ENCODE measurements at places on chromosomes 3 and 15. TPM values are rescaled to one million over a fixed set of nuclear protein-coding genes. Genes with fewer than 3 reads are reported as not detected.

DNA sequence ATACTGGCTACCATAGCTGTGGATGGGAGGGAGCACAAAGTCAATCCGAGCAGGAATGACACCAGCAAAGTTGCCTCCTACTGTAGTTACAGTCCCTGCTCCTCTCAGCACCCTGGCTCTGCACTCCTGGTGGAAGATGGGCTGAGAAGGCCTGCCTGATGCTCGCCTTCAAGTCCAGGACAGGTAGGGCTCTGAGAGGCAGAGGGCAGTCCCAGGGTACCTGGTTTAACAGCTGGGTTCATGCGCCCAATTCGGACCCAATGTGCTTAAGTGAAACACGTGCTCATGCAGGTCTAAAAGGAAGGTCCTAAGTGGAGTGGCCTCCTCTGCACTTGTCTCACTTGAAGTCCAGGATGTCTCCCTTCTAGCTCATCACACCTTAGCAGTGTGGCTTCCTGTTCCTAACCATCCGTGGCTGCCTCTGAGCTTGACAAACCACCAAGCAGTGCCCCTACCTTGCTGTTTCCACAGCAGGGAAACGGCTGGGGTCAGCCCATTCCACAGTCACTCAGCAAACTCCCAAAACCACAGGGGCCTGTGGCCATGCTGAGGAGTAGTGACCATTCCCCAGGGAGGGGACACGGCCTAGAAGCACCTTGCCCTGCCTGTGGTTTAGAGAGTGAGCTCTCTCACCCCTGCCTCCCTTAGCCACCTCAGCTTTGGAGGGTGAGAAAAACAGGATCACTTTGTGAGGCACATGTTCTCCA, 3.9 kb upstream of the MUSTN1 start:
- no peak for DNase-seq

DNA sequence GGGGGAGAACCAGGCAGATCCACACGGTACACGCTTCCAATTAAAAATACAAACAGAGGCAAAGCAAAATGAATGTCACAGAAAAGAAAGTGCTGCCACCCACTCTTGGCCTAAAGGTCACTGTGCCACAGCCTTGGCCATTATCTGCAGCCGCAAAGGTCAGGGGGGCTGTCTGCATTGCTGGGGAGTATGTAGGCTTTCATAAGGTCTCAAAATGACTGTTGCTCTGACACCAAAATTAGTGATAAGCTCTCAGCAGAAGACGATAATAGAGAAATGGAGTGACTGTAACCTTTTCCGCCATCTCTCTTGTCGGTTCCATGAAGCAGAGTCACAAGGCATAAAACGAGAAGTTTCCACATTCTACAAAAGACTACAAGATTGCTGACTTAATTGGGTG, 374.2 kb upstream of the ICE2 start:
- no peak for DNase-seq

DNA sequence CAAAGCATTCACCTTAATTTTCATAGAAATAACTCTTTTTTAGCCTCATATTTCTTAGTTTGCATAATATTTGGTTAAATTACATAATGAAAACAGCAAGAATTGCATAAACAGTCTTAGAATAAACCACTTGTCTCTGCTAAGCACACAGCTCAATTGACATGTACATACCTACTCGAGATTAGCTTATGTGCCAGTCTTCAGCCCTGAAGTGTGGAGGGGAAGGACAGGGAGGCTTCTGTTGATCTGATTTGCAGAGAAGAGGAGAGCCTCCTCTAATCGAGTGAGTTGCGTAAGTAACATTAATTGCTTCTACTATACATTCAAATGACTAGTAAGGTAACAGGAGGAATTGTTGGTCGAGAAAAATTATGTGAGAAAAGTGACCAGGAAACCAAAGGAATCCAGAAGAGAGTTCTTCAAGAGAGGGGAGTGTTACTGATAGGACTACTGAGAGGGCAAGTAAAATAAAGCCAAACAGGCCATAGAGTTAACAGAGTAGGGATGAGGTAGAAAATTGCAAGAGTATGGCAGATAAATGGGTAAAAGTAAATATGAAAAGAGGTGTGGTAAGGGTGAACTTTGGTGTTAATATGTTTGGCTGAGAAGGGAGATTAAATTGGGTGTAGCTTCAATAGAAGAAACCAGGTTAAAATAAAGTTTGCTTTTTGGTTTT, 7.1 kb upstream of the GOLIM4 start:
- no peak for DNase-seq

GRCh38 chr3:183210862-183211341, 42.2 kb upstream of the B3GNT5 start:
- peak; percentile 28 for DNase-seq

GRCh38 chr3:50173685-50174516, 17.5 kb upstream of the GNAT1 start:
- DNase-seq: no peak

DNA sequence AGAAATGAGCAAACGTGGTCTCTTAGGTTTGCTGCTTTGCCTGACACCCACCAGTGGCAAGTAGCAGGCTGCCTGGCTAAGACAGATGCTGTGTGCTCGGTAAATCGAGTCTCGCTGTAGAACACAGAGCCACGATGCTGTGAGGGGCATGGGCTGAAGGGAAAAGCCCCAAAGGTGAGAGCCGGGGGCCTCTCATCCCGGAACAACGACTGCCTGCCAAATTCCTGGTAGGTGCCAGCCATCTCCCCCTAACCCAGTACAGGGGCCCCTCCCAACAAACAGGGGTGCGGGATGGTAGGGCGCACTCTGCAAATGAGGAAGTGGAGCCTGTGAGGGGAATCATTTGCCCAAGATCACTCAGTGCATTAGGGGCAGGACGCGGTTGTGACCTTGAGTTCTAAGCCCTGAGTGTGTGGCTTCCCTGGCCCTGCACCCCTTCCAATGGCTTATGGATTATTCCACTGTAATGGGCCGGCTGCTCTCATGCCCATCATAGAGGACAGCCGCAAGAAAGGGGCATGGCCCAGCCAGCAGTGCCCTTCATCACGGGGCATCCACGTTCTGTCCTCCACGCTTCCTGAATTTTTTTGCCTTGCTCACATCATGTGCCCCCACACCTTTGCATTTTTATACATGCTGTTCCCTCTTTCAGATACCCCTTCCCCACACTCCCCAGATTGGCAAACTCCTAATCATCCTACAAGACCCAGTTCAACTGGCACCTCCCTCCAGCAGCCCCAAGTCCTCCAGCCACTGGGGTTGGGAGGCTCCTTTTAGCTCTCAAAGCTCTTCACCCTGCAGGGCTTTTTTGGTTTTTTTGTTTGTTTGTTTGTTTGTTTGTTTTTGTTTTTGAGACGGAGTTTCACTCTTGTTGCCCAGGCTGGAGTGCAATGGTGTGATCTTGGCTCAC, 125.4 kb downstream of the NUP210 start:
- DNase-seq: no peak

DNA sequence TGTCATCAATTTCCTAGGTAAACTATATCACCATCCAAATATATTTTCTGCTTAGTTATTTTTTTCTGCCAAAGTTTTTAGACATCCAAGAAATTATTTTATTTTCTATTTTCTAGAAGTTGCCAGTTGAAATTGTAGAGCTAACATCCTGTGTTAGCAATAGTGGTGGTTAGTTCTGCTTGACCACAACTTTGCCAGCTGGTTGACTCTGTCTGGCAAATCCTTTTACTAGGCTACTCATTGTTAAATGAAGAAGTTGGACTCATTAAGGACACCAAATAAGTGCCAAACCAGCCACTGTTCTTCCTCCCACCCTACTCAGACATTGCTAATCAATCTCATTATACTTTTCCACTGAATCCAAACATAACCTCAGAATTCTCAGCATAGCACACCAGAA, 15.4 kb upstream of the CRBN start:
- no peak for DNase-seq

DNA sequence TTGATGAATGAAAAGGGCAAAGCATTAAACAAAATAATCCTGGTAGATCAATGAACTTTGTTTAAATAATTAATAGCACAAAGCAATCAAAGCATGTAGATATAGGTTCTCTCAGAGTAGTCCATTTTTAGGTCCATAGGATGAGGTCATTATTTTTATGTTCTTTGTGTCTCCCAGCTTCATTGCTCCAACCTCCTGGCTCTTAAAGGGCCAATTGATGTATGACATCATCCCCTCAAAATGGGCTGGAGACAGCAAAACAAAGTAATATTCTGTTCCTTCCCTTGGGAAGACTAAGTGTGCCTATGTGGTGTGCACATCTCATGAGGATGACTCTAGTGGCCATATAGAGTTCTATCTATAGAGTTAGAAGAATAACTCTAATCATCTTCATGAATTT, 49.5 kb downstream of the HMG20A start:
- DNase-seq: peak; percentile 28

DNA sequence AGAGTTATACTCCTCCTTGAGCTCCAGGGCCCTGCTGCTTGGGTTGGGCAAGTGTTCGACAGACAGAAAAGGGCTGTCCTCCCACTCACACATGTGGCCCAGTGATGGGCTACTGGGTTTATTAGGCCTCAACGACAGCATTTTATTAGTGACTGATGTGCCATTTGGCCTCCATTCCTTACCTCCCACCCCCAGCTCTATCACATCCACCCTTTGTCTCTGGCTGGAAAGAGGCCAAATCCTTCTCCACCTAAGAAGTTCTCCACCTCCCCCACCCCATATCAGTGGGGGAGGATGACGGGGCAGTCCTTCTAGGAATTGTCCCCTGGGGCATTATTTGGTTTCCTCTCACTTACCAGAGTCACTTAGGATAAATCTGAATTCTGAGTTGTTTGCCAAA, 57.1 kb upstream of the WNT5A start:
- no peak for DNase-seq

DNA sequence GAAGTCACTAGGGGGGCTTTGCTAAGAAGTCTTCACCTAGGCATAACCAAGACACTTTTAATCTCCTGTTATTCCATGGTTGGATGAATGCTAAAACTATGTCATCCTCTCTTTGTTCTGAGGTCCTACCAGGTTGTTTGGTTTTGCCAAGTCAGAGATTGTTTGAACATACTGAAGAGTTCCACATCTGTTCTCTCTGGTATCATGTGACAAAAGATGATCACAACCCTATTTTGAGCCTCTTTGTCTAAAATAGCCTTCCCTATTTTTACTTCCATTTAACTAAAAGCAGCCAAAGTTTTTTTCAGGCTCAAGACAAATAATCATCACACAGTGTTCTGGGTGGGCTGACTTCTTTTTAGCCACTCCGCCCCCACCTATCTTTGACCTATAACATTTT, 218.4 kb upstream of the LMCD1 start:
- DNase-seq: no peak

GRCh38 chr15:27059610-27060202, 88.7 kb downstream of the GABRG3 start:
- DNase-seq: peak; percentile 11

GRCh38 chr3:106231086-106231485, 362.3 kb upstream of the CBLB start:
- no peak for DNase-seq

DNA sequence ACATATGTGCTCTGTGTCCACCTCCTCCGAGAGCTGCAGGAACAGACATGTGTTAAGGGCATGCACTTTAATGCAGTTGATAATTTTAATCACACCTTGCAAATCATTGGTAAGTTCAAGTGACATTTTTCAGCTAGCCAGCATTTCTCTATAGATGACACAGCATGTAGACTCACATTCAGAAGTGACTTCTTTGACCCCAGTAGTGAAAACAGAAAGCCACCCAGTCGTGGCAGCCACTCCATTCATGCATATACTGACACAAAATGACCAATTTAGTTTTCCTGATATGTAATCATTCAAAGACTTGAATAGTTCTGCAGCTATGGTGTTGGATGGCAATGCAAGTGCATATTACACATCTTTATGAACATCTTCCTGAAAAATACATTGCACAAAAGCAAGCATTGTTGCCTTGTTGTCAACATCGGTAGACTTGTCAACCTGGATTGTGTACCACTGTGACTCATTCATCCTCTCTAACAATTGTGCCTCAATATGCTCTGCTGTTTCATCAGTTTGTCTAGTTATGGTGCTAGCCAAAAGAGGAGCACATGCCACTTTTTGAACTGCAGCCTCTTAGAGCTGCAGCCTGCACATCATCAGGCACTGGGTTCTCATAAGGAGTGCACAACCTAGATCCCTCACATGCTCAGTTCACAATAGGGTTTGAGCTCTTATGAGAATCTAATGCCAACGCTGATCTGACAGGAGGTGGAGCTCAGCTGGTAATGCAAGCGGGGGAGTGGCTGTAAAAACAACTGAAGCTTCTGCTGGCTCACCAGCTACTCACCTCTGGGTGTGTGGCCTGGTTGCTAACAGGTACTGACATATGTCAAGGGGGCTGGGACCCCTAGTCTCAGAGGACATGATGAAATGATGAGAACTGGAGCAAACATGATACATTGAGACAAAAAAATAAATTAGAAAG, 622.0 kb downstream of the PYDC2 start:
- DNase-seq: peak; percentile 3

DNA sequence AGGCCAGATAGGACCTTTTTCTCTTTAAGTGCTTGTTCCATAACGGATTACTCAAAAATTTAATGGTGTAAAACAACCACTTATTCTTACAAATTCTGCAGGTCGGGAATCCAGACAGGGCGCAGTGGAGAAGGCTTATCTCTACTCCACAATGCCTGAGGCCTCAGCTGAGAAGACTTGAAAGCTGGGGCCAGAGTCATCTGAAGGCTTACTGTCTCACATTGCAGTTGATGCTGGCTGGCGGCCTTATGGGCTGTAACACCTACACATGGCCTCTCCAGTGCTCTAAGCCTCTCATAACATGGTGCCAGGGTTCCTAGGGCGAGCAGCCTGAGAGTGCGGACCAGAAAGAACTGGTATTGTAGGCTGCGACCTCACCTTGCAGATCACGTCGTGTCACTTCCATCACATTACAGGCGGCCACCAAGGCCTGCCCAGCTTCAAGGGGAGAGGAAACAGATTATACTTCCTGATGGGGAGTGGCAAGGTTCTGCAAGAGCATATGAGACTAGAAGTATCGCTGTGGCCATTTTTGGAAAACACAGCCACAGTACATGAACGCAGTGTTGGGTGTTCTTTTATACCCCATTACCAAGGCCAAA, 32.4 kb downstream of the CMTM7 start:
- DNase-seq: no peak

DNA sequence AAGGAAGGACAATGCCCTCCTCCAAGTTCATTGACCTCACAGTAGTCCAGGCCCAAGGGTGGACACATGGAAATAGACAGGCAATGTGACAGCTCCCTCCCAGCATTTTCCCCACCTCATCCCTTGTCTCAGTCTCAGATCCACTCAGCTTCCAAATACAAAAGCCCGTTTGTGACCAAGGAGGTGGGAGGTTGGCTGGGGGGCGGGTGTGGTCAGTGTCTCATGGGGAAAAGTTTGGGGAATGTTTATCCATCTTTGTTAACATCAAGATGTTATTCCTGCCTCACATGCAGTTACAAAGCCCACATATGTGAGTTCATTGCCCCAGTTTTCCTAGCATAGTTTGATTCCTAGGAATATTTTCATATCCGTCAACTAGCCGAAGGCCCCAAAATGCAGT, 338.5 kb upstream of the PPP2R3A start:
- DNase-seq: no peak

- DNase-seq: no peak
These were observed 133.3 kb downstream of the TNIK start for GRCh38 chr3:171326717-171327440.

- DNase-seq: no peak
These were observed 267.9 kb downstream of the GABRG3 start for GRCh38 chr15:27238707-27239423.

- DNase-seq: no peak
These were observed 8.3 kb downstream of the KIF23 start for GRCh38 chr15:69422336-69422895.

GOLGA8K gene
- 0.39 TPM for total RNA-seq

CCDC13 gene
- total RNA-seq: 0.13 TPM

ETFA gene
- total RNA-seq: 163 TPM

MOBP gene
- not detected for total RNA-seq

CCR8 gene
- total RNA-seq: not detected
